Spleen (tissue), 13 donors: ENCODE measurements at places on chromosomes 16 and 17. TPM values are rescaled to one million over a fixed set of nuclear protein-coding genes. Genes with fewer than 3 reads are reported as not detected.

Gene TRIM65
- 25.6 TPM for total RNA-seq

GRCh38 chr17:80621997-80622357, 77.3 kb downstream of the RPTOR start:
- no peak for DNase-seq

DNA sequence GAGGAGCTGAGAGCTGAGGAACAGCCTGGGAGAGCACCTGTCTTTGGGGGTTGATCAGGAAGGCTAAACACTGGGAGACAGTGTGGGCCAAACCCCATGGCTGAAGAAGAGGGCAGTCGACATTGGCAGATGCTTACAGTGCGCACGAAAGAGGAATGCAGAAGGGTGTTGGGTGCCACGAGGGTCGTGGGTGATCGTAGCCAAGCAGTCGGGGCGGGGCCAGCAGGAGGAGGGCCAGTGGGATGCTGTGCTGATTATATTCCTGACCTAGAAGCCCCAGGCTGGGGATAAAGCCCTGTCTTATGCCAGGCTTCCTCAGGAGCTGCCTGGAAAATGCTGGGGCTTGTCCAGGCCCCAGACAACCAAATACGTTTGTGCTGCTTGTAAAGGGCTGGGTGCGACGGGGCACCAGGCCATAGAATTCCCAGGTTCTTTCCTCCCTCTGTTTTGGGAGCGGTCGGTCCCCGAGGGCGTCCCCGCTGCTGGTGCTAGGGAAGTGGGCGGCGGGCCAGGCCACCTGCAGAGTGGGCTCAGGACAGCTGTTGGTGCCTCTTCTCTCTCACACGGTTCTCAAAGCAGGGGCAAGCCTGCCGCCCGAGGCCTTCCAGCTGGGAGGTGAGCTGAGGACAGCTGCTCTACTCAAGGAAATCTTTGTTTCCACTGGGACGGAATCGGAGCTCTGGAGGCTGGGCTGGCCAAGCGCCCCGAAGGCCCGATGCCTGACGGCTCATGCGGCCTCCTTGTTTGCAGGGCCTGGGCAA, 10.0 kb downstream of the C1QTNF1 start:
- peak; percentile 55 for DNase-seq

DNA sequence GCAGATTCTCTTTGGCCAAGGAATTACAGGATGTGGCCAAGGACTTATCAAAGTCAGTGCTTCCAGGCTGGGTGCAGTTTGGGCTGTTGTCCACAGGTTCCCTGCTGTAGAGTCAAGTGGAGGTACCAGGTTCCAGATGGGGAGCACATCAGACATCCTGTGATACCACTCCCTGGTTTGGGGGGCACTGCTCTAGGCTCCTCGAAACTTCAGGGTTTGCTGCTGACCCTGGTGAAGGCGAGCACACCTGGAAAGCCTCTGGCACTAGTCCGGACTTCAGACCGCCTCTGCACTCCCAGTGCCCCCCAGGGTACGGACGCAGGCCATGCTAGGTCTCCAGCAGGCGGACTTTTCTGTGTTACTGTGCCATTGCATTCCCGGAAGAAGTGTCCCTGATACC, 10.7 kb downstream of the SLC47A1 start:
- no peak for DNase-seq

DNA sequence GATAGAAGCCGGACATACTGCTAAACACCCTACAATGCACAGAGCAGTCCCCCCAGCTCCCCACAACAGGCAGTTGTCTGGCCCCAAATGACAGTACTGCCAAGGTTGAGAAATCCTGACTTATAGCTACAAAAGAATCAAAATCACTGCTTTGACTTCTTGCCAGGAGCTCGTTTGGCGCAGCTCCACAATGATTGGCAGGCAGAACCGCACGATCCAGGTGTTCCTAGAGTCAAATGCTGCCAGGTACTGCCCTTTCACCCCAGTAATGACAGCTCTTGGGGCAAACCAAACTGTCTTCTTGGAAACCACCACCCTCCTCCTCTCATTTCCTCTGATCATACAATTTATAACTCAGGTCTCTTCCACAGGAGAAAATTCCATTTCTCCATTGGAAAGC, 2.2 kb upstream of the TMC5 start:
- no peak for DNase-seq

Gene PRAC2
- total RNA-seq, result not detected
